Calu3 (cell line): ENCODE measurements at places on chromosomes 7 and 10. TPM values are rescaled to one million over a fixed set of nuclear protein-coding genes. Genes with fewer than 3 reads are reported as not detected.

- H3K27me3 ChIP-seq: peaks cover 24% of the 10 kb centered on the region
- DNase-seq: no peak
- peaks cover under 1% of the 10 kb centered on the region for H3K4me1 ChIP-seq
- no peaks in the 10 kb centered on the region for H3K36me3 ChIP-seq
- no peak overlapping the region for H3K27ac ChIP-seq
- no peak overlapping the region for H3K4me3 ChIP-seq
Measured at GRCh38 chr7:28201131-28201530, 20.5 kb upstream of the JAZF1 start.

The PALD1 gene
- total RNA-seq: 0.38 and 1.5 TPM in 2 replicates

- H3K27ac ChIP-seq: no peak overlapping the region
- no peaks in the 10 kb centered on the region for H3K27me3 ChIP-seq
- DNase-seq: no peak
- H3K4me1 ChIP-seq: no peaks in the 10 kb centered on the region
Measured at GRCh38 chr7:70554646-70555045, 577.3 kb upstream of the GALNT17 start.

The GRM3 gene
- total RNA-seq: not detected in 2 replicates

DNA sequence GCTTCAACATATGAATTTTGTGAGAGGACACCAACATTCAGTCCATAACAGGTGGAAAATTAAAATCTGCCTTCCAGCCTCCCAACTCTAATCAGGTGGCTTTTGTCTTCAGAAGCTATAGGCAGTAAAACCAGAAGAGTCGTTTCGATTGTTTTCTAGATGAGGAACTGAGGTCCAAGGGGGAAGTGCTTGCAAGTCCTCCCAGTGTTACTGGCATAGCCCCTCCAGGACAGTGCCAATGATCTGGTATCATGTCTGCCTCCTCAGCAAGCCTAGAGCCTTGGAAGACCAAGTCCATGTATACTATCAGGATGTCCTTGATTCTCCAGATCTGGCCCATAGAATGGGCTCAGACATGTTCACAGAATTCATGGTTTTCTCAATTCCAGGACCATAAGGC, 16.9 kb downstream of the CYP26A1 start:
- no peaks in the 10 kb centered on the region for H3K4me1 ChIP-seq
- no peak for DNase-seq
- H3K27ac ChIP-seq: no peak overlapping the region
- H3K4me3 ChIP-seq: no peak overlapping the region
- no peaks in the 10 kb centered on the region for H3K27me3 ChIP-seq
- no peaks in the 10 kb centered on the region for H3K36me3 ChIP-seq

DNA sequence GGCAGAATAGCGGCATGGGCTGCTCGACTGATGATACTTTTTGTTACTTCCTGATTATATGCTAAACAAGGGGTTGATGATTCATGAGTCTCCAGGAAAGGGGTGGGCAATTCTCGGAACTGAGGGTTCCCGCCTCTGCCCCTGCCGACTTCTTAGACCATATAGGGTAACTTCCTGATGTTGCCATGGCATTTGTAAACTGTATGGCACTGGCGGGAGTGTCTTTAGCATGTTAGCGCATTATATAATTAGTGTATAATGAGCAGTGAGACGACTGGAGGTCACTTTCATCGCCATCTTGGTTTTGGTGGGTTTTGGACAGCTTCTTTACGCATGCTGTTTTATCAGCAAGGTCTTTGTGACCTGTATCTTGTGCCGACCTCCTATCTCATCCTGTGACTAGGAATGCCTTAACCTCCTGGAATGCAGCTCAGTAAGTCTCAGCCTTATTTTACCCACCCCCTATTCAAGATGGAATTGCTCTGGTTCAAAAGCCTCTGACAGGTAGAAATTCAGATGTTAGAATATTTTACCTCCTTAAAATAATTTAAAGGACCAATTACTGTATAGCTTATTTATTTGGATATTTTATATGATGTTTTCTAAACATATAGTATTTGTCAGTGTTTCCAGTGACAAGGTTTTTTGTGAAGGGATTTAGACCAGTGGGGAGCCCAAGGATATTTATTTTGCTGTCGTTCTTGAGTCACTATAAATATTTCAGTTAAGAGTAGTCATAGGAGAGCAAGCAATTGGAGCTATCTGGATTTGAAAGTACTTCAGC, 90.1 kb upstream of the PIK3CG start:
- peaks cover 82% of the 10 kb centered on the region for H3K4me1 ChIP-seq
- peak; percentile 85 for DNase-seq
- no peaks in the 10 kb centered on the region for H3K27me3 ChIP-seq
- peak overlapping the region; percentile 50 for H3K4me3 ChIP-seq
- peak overlapping the region; percentile 96 for H3K27ac ChIP-seq

The TMEM72 gene
- not detected in 2 replicates for total RNA-seq

- no peaks in the 10 kb centered on the region for H3K27me3 ChIP-seq
- H3K4me1 ChIP-seq: no peaks in the 10 kb centered on the region
- no peak for DNase-seq
- H3K27ac ChIP-seq: no peak overlapping the region
Measured at GRCh38 chr10:82865366-82865765, 990.4 kb downstream of the NRG3 start.

The PON1 gene
- 0.71 TPM in 1 of 2 replicates, not detected in the other for total RNA-seq

The INMT gene
- not detected in 2 replicates for total RNA-seq

DNA sequence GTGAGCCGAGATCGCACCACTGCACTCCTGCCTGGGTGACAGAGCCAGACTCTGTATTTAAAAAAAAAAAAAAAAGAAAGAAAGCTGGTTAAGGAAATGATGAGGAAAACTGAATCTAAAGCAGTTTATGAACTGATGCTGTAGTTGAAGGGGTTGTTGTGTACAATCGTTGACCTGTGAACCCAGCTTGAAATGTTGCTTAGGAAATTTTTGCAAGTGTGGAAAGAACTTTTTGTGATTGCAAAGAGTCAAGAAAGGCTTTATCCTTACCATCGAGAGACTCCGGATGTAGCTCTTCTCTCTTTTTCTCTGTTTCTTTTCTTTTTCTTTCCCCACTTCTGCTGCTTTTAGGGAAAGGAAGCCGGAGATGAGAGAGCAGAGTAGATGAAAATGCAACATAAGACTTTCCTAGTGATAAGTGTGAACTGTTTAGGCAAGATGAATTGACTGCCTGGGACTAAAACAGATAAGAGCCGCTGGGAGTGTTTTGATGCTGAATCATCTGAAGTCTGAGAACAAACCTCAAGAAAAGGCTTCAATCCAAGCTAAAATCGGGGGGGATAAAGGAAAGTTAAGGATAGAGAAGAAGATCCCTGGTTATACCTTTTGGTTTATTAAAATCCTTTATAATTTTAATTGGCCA, 69.0 kb downstream of the TAF3 start:
- no peaks in the 10 kb centered on the region for H3K27me3 ChIP-seq
- H3K4me3 ChIP-seq: no peak overlapping the region
- peaks cover 26% of the 10 kb centered on the region for H3K4me1 ChIP-seq
- no peak overlapping the region for H3K27ac ChIP-seq
- DNase-seq: no peak
- H3K36me3 ChIP-seq: no peaks in the 10 kb centered on the region

The DNMBP gene
- 17.6 TPM in 2 replicates for total RNA-seq

- H3K36me3 ChIP-seq: peaks cover 11% of the 10 kb centered on the region
- no peaks in the 10 kb centered on the region for H3K27me3 ChIP-seq
- DNase-seq: no peak
- H3K4me1 ChIP-seq: no peaks in the 10 kb centered on the region
- H3K4me3 ChIP-seq: no peak overlapping the region
Measured at GRCh38 chr7:1818575-1819258, 148.6 kb downstream of the ELFN1 start.

GRCh38 chr10:68171539-68172080, 60.3 kb downstream of the ATOH7 start:
- H3K4me1 ChIP-seq: no peaks in the 10 kb centered on the region
- H3K27ac ChIP-seq: no peak overlapping the region
- no peak for DNase-seq

GRCh38 chr10:103812432-103812831, 42.9 kb downstream of the SH3PXD2A start:
- no peak for DNase-seq
- peaks cover 14% of the 10 kb centered on the region for H3K4me1 ChIP-seq
- no peak overlapping the region for H3K27ac ChIP-seq
- no peaks in the 10 kb centered on the region for H3K36me3 ChIP-seq

The PRSS37 gene
- not detected in 2 replicates for total RNA-seq

DNA sequence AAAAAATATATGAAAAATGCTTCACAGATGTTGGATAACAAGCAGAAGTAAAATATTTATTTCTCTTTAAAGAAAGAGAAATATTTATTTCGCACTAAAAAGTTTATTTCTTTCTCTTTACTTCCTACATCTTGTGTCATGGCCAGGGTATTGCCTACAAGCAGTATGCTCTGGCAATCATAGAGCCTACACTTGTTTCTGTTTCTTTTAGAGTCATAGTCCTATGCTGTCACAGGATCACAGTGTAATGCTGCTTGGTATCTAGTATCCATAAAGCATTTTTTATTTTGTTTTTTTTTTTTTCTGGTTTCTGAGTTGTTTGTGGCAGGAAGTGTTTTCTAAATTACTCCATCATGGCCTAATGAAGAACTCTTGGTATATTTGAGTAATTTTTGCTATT, 116.0 kb downstream of the ATRNL1 start:
- no peak for DNase-seq
- H3K36me3 ChIP-seq: no peaks in the 10 kb centered on the region
- H3K27me3 ChIP-seq: no peaks in the 10 kb centered on the region
- H3K4me3 ChIP-seq: no peak overlapping the region
- peaks cover 8% of the 10 kb centered on the region for H3K4me1 ChIP-seq
- H3K27ac ChIP-seq: no peak overlapping the region

DNA sequence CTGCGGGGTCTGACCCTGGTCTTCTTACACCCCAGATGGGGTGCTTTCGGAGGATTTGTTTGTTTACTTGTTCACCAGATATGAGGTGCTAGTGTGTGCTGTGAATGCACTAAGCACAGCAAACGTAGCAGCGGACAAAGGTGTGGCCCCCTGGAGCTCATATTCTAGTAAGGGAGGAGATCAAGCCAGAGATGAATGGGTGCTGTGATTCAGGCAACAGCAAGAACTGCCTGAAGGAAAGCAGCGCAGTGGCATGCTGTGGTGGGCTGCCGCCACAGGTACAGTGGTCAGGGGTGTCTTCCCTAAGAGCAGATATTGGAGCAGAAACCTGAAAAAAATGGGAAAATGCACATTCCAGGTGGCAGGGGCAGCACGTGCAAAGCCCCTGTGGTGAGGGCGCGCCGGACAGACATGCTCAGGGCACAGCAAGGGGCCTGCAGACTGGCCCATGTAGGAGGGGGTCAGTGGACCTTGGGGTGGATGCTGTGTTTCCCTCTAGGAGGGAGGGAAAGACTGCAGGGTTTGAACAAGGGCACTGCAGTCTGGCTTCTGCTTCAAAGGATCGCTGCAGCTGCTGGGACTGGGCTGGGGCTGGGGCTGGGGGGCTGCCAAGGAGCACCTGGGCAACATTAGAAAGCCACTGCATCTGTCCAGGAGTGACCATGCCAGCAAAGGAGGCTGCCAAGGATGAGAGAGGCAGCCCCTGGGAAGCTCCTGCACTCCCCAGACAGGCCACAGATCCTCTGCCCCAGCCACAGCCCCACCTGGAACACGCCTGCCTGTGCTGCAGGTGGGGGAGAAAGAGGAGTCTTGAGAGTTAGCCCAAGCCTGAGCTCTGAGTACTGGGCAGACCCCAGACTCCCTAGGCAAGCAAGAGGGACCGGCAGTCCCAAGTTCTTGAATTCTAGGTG, 927 bp upstream of the DEPP1 start:
- H3K4me1 ChIP-seq: peaks cover 67% of the 10 kb centered on the region
- H3K27ac ChIP-seq: peak overlapping the region; percentile 100
- no peaks in the 10 kb centered on the region for H3K27me3 ChIP-seq
- peak overlapping the region; percentile 66 for H3K4me3 ChIP-seq
- H3K36me3 ChIP-seq: peaks cover 40% of the 10 kb centered on the region
